ENCODE measurements at places on chromosomes 6 and 20.

DNA sequence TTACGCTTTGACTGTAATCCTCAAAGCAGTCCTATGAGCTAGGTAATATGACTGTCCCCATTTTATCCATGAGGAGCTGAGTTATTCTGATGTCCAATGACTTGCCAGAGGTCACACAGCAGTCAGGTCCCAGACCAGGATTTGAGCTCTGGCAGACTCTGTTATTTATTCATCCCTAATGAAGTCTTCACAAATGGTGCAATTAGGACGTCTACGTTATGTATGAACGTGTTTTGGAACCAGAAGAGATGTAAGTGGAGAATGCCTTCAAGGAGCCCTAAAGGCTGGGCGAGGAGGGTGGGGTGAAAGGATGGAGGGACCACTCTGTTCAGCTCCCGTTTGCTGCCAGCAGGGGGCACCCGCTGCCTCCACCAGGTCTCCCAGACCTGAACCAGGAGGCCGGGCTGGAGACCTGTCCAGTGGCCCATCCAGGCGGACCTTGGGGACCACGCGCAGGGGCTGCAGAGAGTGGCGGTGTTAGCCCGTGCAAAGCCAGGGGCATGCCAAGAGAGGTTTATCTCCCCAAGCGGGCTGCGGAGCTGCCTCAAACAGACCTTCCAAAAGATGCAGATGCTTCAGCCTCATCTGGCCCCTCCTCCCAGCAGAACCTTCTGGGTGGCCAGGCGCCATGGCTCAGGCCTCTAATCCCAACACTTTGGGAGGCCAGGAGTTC is 15.2 kb upstream of the ZNF335 start:
- peak; percentile 73 for DNase-seq

GRCh38 chr6:150755042-150755441 is 110.5 kb upstream of the MTHFD1L start:
- DNase-seq: no peak

- DNase-seq: no peak
Observed at GRCh38 chr6:141402489-141402888, 730.2 kb upstream of the GJE1 start.

DNA sequence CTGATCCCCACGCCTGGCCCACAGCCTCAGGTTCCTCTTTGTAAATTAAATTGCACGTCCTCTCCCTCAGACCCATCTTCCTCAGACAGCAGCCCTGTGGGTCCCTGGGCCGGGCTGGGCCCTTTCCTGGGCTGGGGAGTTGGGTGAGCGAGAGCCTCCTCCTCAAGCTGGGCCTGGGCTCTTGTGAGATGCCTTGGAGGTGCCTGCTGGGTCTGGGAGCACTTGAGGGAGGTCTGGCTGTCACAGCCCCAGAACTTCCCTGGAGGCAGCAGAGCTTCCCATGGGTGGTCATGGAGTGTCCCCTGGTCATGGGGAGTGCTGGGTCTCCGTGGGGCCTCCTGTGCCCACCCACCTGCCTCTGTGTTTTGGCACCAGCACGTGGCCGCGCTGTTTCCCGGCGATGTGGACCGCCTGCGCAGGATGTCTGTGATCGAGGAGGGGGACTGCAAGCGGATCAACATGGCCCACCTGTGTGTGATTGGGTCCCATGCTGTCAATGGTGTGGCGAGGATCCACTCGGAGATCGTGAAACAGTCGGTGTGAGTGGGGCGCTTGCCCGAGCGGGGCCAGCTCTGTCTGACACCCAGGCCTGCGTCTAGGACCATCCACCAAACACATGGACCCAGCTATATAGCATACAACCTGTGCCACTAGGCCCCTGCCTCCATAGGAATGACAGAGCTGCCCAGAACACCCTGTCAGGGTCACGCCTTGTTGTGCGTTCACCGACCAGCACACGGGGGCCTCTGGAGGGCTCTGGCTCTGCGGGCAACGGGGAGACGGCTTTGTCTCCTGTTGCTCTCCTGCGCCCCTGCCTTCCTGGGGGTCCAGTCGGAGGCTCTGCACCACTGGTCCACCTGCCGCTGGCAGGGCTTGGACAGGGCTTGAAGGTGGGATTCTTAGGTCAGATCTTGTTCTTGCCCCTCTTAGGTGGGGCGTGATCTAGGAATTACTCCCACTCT is 33.0 kb downstream of the PYGB start:
- no peak for DNase-seq

- no peak for DNase-seq
Observed at GRCh38 chr6:74434171-74434570, 738.2 kb downstream of the CD109 start.

- DNase-seq: no peak
Observed at GRCh38 chr6:70210462-70210861, 92.4 kb downstream of the COL9A1 start.

DNA sequence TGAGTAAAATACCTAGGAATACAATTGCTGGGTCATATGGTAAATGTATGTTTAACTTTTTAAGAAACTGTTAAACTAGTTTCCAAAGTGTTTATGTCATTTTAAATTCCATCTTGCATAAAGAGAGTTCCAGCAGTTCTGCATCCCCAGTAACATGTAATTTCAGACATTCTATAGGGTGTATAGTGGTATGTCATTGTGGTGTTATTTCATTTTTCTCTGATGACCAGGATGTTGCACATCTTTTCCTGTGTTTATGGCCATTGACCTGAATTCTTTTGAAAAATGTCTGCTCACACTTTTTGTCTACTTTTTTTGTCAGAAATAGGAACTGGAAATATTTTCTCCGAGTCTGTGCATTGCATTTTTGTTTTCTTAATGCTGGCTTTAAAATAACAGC is 128.9 kb downstream of the TMEM200A start:
- no peak for DNase-seq
